ENCODE measurements at places on chromosomes 1 and 21.

DNA sequence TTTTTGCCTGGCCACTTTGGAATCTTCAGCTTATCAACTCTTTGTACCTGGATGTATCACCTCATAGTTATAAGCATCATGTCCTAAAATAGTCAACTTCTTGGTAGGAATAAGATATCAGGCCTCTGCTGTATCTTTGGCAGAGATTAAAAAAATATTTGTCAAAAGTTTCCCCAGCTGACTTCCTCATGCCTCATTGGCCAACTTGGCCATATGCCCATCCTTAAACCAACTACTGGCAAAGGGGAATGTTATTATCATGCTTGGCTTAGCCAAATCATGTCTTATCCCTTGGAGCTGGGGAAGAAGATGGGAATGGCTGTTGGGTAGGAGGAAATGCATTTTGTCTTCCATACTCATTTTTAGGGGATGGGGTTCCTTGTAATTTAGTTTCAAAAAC lies 23.4 kb downstream of the NFASC start:
- no peak for DNase-seq

DNA sequence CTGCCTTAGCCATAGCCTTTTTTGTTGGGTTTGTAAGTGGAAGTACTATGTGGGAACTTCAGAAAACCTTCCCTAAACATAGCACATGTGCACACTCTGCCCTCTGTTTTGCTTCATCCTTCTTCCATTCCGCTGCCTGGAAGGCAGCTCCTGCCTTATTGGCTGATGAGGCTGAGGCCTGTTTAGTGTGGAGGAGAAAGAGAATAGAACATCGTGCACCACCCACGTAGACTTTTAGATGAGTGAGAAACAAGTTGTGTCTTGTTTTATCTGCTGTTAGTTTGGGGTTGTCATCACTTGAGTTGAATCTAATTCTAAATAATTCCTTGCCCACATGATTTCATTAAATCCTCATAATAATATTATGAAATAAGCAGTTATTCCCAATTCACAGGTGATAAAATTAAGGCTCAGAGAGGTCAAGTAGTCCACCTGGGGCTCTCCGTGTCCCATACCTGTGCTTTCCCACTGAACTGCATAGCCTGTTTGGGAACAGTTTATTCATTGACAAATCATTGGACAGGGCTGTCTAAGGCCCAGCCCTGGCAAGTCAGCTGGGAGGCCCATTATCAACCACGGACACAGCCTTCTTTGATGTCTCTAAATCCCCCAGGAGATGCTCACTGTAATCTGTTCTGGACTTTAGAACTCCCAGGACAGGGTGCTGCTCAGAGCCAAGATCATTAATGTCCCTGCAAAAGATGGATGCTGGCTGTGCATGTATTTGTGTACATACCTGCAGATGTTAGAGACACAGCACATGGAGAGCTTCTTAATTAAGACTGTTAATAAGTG lies 93.0 kb downstream of the ABCA4 start:
- no peak for DNase-seq

- peak; percentile 78 for DNase-seq
Observed at GRCh38 chr1:207309745-207310273, 11.7 kb upstream of the CD55 start.

GRCh38 chr1:243229526-243229925 lies 25.6 kb downstream of the CEP170 start:
- DNase-seq, result no peak

GRCh38 chr1:40956407-40956806 lies 23.1 kb upstream of the CTPS1 start:
- DNase-seq, result no peak

DNA sequence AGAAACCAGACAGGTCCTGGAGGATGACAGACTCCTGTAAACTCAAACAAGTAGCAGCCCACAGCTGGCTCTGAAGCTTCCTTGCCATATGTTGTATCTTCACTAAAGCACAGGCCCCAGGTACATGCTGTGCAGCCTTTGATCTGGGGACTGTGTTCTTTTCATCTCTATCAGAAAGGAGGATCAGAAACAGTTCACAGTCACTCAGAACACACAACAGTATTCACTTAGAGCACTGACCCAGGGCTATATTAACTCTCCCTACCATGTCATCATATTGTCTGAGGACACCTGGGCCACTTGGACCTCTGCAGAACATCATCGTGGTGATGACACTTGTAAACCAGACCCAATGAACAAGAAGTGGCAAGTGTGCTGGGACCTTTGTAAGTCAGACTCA lies 222.0 kb downstream of the SETD4 start:
- no peak for DNase-seq

GRCh38 chr1:194225821-194226220 lies 1039.4 kb upstream of the B3GALT2 start:
- DNase-seq, result no peak

- DNase-seq, result no peak
Observed at GRCh38 chr21:25688275-25689155, 46.2 kb downstream of the ATP5PF start.

DNA sequence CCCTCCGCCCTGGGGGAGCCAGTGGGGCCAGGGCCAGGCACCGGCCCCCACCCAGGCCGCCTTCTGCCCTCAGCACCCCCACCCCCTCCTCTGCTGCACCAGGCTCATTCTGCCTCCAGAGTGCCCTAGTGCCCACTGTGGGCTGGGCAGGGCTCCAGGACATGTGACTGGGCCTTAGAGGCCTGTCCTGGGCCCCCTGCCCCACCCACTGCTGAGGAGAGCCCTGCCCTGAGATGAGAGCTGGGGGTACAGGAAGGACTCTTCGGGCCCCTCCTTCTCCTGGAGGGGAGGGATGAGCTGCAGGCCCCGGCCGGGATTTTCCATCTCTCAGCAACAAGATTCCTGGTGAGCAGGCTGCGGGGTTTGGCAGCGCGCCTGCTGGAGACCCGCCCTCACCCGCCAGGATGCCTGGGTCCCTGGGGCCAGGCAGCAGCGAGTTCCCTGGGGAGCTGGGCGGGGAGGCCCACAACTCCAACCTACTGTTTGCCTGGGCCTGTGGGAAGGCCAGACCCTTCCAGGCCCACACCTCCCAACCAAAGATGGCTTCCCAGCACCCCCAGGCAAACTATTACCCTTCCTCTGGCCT lies 14.0 kb downstream of the AHDC1 start:
- DNase-seq, result peak; percentile 74

- DNase-seq, result no peak
Observed at GRCh38 chr1:39969048-39969447, 14.1 kb downstream of the MFSD2A start.

DNA sequence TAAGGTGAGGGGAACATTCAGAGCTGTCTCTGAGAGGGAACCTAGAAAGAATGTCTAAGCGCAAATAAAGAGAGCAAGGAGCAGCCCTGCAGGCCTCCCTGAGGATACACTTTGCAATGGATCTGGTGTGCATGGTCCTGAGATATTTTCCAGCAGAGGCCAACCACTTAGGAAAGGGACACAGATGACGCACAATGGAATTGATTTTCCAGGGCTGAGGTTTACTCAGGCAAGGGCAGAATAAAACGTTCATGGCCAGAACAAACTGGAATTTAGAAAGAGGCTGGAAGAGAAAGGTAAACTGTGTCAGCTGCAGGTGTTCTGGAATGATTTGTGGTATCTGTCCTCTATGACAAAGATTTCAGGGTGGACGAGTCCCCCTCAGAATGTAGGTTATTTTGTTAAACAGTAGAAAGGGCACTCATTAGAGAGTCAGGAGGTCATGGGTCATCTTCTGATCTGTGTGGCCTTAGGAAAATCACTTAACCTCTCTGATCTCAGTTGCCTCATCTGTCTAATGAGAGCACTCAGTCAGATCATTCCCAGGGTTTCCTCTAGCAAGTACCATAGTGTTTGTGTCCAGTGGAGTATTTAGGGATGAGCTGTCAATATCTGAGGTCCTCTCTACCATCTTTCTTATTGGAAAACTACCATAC lies 61.8 kb upstream of the PGBD5 start:
- no peak for DNase-seq

DNA sequence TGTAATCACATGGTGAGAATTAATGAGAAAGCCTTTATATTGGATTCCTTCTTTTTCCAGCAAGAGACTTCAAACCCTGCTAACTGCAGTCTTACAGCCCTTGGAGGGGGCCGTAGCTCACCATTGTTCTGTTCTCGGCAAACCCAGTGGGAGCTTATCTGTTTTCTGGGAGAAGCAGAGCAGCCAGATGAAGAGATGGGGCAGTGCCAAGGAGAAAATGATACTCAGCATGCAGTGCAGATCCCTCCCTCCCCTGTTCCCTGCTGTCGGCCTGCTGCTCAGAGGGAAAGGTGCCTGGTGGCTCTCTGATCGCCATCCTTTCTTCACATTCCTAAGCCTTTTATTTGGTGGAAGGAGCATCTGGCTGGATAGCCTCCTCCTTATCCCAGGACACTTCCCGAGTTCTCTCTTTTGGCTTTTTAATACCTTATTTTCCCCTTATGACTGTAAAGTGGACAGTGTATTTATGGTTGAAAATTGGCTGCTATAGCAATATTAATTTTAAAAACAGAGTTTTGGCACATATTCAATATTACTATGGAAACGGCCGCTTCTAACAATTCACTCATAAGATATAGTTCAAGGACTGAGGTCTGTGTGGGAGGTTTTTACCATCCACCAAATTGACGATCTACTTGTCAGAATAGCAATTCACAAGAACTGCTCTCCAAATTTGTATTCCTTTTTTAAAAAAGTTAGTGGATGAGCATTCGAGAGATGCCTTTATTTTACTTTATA lies 203.4 kb downstream of the CRB1 start:
- DNase-seq, result no peak

DNA sequence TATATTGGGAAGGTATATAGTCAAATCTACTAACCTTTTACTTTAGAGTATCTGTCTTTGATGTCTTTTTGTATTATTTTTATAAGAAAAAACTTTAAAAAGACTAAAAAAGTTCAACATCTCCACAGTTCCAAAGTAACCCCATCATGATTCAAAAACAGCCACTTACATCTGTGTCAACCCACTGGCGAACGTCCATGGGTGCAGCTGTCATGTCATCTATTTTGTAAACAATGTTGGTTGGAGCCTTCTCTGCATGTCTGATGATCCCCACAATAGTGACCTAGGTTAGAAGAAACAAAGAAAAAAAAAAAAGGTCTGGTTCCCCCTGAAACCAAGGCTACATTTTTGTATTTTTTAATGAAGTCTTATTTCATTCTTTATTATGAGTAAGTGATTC lies 28.0 kb upstream of the SMPDL3B start:
- no peak for DNase-seq

Measured in fibroblast of villous mesenchyme (primary cell).